ENCODE measurements at places on chromosomes 2 and 18.

- no peak for DNase-seq
Measured at GRCh38 chr2:15385184-15385583, 175.9 kb downstream of the NBAS start.

- DNase-seq, result no peak
Measured at GRCh38 chr2:195810340-195811098, 153.5 kb downstream of the SLC39A10 start.

DNA sequence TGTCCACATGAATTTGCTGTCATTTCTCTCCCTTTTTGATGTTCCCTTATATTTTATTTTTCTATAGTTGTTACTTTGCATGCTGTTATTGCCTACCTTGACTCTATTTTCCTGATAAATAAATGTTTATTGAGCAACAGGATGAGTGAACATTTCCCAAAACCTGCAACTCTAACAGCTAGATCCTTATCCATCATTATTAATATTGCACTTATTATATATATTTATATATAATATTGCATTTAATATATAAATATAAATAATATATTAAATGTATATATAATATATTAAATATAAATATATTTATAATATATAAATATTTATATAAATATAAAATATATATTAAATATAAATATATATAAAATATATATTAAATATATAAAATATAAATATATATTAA is 436.1 kb upstream of the MMADHC start:
- no peak for DNase-seq

GRCh38 chr2:217903859-217904613 is 98.8 kb downstream of the TNS1 start:
- peak; percentile 70 for DNase-seq

- DNase-seq, result no peak
Measured at GRCh38 chr2:152344579-152345195, 9.7 kb downstream of the FMNL2 start.

DNA sequence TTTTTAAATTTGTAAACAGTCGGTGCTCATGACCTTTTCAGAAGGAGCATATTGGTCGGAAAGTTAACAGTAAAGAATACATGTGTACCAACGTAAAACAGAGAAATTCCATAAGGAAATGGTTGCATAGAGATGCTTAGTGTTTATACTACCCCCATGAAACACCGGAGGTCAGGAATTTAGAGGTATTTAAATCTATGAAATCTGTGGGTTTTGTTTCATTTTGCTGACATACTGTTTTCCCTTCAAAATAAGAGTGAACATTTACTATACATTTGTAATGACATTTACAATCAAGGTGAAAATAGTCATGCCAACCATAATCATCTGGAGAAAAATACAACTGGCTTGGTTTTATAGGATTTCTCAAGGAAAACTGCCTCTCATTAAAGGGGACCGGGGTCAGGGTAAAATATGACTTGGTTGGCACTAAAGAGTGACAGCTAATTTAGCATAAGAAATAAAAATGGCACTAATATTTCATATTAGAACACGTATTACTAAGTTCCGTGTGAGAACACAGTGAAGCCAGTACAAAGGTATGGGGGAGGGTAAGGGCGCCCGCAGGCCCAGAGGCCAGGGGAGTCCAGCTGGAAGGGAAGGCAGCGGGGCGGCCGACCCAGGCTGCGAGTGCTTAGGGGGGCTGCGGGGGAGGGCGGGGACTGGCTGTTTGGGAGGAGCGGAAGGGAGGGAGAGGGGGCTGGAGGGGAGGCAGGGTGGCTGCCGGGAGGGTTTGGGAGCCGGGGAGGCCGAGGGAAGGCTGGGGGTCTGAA is 1.1 kb upstream of the RNU4ATAC start:
- peak; percentile 52 for DNase-seq

- no peak for DNase-seq
Measured at GRCh38 chr18:35617865-35618264, 36.3 kb downstream of the GALNT1 start.

- peak; percentile 21 for DNase-seq
Measured at GRCh38 chr2:218223046-218223445, 6.1 kb downstream of the ARPC2 start.

DNA sequence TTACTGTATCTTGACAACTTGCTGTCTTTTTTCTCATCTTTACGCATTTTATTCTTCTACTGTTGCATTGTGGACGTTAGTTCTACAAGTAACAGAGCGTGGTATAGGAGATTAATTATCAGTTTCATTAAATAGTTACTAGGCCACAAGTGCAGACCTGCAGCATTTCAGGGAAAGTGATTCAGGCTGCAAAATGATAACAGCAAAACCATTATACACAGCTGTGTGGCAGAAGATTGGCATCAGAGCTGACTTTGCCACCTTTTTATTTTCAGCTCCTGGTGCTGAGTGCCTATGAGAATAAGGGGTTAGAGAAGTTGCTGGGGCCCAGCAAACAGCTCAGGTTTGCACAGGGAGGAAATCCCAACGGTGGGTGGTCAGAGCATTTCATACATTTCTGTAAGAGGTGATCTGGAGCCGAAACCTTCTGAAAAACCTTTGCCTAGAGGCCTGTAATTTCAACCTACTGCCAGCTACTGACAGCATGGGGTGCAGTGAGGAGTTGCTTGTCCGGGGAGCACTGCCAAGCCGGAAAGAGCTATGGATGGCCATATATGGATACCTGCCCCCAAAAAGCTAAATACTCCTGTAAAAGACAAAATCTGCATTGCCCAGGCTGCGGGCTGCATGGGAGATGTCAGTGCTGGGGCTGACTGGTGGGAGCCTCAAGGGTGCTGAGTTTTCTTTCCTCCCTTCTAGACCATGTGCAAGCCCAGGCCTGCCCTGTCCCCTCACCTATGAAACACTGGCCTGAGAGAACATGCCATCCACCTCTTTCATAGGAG is 2.7 kb upstream of the CCBE1 start:
- no peak for DNase-seq

DNA sequence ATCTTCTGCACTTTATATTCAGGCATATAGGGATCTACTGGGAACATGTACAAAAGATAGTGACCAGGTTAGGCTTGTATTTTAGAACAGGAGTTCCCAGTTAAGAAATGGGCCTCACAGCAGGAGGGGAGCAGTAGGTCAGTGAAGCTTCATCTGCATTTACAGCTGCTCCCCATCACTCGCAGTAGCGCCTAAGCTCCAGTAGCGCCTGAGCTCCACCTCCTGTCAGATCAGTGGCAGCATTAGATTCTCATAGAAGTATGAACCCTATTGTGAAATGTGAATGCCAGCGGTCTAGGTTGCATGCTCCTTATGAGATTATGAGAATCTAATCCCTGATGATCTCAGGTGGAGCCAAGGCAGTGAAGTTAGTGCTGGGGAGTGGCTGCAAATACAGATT is 224.4 kb upstream of the CYRIA start:
- DNase-seq, result no peak

GRCh38 chr18:69978732-69979715 is 31.4 kb upstream of the CD226 start:
- no peak for DNase-seq

GRCh38 chr18:25457601-25458000 is 105.6 kb upstream of the ZNF521 start:
- DNase-seq, result no peak

GRCh38 chr2:8518979-8519668 is 162.7 kb upstream of the ID2 start:
- DNase-seq, result no peak

DNA sequence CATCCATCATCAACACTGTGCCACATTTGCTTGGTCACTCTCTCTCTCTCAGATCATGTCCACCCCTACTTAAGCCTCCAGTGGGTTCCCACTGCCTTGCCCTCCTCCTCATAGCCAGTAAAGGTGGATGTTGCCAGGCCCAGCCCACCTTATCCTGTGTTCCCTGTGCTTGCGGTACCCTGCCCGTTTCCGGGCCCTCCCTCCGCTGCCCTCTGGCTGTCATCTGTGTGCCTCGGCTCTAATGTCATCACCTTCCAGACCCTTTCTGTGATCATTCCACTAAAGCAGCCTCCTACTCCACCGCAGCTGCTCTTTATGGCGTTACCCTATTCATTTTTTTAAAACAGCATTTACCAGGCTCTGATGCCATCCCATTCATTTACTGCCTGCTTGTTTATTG is 305.7 kb upstream of the SKOR2 start:
- no peak for DNase-seq

- DNase-seq, result no peak
Measured at GRCh38 chr2:49318531-49318930, 164.2 kb upstream of the FSHR start.

- no peak for DNase-seq
Measured at GRCh38 chr18:44654573-44654972, 26.1 kb upstream of the SETBP1 start.

DNA sequence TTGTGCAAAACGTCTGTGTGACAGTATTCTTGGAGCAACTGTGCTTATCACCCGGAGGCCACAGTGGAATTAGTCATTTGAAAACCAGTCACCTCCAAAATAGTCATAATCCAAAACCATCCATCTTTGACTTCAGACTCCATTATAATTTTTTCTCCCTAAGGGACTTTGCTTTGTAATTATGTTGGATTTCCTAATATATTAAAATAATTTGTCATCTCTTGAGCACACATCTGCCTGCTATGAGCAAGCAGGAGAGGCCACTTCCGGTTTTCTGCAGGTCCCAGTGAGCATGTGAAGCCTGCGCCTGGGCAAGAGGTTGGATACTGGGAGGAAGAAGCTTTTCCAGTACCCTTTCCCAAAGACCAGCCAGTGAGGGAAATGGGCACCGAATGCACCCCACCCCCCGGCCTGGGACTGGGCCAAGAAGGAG is 57.7 kb downstream of the ODC1 start:
- no peak for DNase-seq

- no peak for DNase-seq
Measured at GRCh38 chr2:12948231-12948960, 231.7 kb downstream of the TRIB2 start.

DNA sequence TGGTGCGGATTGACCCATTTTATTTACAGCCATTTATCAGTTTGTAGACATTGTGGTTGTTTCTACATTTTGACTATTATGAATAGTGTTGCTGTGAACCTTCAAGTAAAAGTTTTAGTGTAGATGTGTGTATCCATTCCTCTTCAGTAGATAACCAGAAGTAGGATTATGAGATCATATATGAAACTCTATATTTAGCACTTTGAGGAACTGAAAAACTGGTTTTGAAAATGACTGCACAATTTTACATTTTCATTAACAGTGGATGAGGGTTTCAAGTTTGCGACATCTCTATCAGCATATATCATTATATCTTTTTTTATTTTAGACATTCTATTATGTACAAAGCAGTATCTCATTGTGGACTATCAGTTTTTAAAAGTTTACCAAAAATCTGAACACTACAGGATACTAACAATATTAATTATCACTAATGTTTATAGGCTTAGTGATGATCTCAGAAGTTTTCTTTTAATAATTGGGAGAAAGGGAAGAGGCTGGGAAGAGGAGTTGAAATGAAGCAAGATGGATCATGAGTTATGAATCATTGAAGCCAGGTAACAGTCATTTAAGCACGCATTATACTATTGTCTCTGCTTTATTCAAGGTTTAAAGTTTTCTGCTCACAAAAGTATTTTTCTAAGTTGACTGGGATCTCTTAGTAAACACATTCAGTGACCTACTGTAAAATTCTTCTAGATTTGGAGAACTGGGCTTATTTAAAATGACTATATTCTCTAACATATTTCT is 329.0 kb upstream of the LRATD1 start:
- no peak for DNase-seq

DNA sequence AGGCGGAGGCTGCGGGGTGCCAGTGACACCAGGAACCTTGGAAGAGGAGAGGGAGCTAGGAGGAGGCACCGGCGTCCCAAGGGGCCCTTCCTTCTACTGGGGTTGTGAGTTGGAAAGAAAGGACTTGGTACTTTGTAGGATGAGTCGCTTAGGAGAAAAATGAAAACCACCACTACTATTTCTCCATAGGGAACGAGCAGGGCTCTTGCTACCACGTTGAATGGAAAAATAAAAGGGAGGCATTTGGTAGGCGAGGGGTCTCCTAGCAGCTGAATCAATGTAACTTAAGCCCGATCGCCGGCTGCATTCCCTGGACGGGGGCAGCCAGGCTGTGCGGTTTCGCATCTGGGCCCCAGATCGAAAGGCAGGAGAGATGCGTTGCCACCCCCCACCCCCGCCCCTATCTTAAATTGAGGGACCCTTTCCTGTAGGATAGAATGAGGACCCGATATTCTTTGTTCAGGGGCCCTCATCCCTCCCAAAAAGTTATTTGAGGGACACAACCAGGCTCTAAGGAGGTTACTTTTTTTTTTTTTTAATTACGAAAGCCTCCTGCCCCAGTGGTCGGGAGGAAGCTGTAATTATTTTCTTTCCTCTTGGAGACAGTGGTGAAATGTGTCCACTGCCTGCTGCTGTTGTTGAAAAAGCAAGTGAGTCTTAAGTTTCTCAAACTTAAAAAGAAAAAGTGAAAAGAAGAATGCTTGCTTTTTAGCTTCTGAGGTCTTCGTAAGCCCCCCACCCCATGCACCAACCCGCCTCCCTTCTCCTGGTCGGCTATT is 1.3 kb downstream of the IGFBP2 start:
- no peak for DNase-seq

- DNase-seq, result no peak
Measured at GRCh38 chr2:209868271-209868994, 96.8 kb downstream of the UNC80 start.

DNA sequence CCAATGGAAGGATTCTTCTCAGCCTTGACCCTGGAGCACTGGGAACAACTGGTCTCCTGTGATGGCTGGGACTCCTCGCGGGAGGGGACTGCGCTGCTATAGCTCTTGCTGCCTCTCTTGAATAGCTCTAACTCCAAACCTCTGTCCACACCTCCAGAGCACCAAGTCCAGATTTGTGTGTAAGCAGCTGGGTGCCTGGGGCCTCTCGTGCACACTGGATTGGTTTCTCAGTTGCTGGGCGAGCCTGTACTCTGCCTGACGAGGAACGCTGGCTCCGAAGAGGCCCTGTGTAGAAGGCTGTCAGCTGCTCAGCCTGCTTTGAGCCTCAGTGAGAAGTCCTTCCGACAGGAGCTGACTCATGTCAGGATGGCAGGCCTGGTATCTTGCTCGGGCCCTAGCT is 28.8 kb downstream of the LIPG start:
- DNase-seq, result peak; percentile 82

GRCh38 chr18:26657631-26658581 is 109.6 kb upstream of the KCTD1 start:
- DNase-seq, result no peak

GRCh38 chr2:62526531-62527381 is 20.8 kb upstream of the TMEM17 start:
- no peak for DNase-seq

GRCh38 chr2:195612611-195613495 is 44.2 kb upstream of the SLC39A10 start:
- DNase-seq, result peak; percentile 83

DNA sequence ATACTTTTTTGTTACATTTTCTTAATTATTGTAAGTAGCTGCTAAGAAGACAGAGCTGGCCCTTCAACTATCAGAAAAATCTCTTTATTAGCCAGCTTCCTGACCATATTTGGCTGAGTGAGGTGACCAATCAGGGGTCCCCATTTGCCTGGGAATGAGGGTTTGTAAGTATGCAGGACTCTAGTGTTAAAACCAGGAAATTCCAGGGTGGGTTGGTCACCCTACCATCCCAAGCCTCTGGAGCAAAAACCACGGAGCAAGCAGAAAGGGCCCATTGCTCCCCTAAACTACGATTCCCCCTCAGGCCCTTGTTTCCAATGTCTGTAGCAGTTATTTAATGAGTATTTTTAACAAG is 165.6 kb upstream of the NCKAP5 start:
- no peak for DNase-seq
